ENCODE measurements at places on chromosomes 2 and 18.

DNA sequence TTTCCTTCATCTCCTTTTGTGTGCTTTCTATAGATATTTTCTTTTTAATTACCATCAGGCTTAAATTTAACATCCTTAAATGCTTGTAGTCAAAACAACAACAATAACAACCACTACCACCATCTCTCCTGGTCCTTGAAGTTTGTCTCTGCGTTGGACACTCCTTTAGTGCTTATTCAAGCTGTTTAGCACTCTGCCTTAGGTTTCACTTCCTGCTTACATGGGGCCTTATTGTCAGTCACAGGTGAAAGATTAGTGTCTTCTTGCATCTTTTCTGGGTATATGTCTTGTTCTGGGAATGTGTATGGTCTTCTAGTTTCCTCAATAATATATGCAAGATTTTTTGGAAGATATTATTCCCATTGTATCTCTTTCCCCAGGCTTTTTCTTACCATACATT lies 240.1 kb upstream of the NXPH2 start:
- no peak for DNase-seq

DNA sequence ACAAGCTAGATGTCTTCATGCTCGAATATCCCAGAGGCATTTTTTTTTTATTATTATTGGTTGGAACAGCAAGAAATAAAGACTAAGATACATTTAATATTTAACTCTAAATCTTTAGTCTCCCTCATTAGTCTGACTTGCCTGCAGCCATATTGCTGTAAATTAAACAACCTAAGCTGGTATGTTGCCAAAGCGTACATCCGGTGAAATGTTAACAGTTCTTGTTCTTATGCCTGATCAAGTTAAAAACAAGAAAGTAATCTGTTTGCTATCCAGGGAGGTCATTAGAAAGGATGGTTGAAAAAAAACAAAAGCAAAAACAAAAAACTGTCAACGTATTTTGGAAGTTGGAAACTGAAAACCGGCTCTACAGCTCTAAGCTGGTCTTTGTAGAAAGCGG lies 125.9 kb upstream of the NABP1 start:
- no peak for DNase-seq

DNA sequence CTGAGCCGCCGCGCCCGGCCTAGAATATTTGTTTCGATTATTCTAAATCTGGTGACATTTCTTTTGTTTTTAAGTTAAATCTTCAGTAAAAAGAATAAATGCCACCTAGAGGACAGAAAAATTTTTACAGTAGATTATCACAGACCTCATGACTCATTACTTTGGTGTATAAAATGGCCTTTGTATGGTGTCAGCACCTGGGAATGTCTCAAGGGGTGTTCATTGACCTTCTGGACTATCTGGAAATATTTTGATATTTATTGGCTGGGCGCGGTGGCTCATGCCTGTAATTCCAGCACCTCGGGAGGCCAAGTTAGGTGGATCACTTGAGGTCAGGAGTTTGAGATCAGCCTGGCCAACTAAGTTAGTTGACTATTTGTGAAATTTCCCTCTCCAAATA lies 30.3 kb upstream of the SLC30A6 start:
- peak; percentile 38 for DNase-seq

DNA sequence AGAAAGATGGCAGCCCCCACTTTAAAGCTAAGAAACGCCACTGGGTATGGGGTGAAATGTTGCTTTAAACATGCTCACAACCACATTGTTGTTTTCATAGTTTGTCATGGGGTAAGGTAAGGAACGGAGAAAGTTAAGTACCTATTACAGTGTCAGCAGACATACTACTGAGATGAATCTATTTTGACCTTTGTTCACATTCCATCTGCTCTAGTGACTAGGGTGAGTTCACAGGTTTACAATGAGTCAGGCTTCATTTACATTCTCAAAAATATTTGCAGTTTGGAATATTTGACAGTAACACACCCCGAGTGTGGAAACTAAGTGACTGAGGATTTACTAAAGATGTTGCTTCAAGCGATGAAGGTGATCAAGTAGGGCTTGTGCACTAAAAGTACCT lies 428.7 kb upstream of the ACVR2A start:
- peak; percentile 60 for DNase-seq

GRCh38 chr2:7377916-7378569 lies 460.8 kb downstream of the RNF144A start:
- DNase-seq: no peak

- DNase-seq: no peak
These were observed at the start of gene TGFBRAP1 for GRCh38 chr2:105329561-105330495. Gene TGFBRAP1 (minus strand): TSS chr2:105329735. CDS start chr2:105308301, 21,434 bp downstream.

- no peak for DNase-seq
These were observed 208.2 kb upstream of the ALPP start for GRCh38 chr2:232170396-232170795.

DNA sequence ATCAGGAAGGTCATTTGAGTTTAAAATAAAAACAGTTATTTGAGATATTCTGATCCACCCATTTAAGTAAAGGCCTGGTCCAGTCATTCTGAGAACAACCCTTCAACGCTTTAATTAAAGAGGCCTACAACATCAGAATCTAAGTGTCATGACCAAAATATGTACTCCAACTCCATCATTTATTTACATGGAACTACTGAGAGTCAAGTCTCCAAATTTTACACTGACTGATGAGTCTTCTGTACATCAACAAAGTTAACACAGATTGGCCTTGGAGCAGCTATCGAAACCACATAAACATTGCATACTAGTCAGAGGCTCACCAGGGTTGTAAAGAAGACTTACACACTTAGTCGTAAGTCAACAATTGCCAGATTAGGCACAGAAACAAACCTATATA lies 37.1 kb downstream of the PIEZO2 start:
- DNase-seq: no peak

DNA sequence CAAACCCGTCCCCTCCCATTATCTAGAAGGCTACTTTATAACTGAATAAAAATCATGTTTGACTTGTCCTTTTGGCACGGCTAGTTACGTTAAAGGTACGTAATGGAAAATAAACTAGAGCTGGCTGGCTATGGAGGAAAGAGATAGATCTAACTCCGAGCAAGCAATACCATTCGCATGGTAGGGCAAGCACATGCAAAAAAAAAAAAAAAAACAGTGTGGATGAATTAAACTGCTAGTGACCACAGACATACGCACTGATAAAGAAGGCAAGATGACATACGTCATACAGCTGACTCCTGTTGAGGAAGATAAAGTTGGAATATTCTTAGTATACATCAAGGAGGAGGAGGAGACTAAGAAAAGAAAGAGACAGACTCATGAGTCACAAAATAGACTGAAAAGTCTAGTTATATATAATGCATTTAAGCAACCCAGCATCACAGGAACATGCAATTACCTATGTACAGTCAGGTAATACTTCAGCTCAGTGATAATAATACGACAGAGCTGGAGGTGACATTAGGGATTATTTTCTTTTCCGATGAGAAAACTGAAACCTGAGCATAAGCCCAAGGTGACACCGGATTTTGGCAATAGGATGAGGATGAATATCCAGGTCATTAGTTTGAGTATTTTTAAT lies 37.9 kb upstream of the NARS1 start:
- DNase-seq: no peak

GRCh38 chr2:1742301-1742680 lies 2.0 kb downstream of the PXDN start:
- DNase-seq: no peak

- no peak for DNase-seq
These were observed 1.9 kb downstream of the TLX2 start for GRCh38 chr2:74515981-74516633.

DNA sequence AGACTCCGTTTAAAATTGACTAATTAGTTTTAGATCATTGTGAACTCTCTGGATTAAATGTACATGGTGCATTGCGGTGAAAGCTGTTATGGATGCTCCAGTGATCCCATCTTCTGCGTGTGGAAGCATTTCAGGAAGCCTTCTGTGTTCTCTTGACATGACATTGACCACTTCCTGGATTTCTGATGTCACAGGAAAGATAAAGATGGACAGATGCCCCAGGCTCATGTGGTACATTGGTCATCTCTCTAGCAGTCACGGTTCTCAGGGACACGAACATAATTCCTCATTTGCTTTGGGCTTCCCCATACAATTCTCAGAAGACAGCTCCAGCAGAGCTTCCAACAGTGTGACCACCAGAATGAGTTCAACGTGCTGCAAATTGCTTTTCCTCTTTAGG lies 26.9 kb downstream of the AGAP1 start:
- no peak for DNase-seq

DNA sequence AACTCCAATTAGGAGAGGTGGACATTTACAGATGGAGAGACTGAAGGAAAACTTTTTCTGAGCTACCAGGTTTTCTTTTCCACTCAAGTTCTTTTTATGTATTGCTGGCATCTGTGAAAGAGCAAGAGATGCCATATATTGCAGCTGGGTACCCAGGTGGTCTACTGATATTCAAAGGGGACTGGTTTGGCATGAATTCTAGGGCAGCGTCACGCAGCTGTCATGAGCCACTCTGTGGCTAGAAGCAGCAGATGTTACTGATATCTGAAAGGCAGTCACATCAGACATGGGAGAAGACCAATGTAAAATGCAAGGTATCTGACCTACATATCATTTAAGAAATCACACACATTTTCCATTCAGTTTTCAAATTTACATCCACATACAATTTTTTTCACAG lies 408.8 kb downstream of the GALNT13 start:
- no peak for DNase-seq

DNA sequence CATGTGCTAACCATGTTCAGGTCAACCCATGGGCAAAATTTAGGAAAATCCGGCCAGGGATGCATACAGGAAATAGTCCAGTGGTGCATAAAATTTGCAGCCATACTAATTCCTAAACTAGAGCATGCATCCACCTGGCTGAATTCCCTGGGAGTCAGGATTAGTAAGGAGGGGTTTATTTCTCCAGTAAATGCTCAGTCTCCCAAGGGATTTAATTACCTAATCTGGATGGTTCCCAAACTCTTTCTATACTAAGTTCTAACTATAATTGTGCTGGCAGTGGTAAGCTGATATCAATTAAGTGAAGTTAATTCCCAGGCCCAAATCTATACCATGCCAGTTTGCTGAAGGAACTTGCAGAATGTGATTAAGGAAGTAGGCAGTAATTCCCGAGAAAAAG lies 26.2 kb upstream of the EVA1A start:
- DNase-seq: peak; percentile 88

GRCh38 chr18:57772387-57772799 lies 30.7 kb downstream of the ATP8B1 start:
- DNase-seq: no peak

- DNase-seq: no peak
These were observed 177.4 kb upstream of the HS6ST1 start for GRCh38 chr2:128495996-128496547.

DNA sequence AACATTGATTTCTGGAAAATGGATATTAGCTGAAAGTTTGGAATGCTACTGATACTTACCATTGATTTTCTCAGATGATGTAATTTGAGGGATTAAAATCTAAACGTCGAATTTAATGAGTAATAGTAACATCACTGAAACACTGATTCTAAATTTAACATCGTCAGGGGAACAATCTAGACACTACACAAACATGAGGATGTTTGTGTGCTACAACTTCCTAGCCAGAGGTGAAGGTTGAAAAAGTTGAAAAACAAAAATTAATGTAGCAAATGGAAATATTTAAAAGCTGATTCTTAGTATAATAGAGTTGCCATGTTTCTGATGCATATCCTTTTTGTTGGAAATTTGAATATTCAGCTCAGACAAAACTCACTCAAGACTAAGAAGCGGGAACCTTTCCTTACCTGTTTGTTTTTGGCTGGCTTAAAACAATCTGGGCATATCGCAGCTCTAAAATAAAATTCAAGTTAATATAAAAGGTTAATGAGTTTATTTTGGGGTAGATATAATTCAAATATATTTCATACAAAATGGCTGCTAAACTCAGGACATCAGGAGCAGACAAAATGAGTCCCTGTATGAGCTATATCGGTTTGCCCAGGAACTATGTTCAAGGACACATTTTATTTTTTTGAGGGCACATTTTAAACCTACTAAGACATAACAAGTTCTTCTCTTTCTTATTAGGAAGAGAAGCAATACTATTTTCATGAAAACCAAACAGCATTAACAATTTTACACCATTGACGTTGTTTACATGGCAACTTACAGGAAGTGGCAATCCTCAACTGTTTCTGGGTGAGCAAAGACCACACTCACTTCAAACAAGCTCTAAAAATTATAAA lies 52.6 kb upstream of the PEX13 start:
- DNase-seq: no peak

DNA sequence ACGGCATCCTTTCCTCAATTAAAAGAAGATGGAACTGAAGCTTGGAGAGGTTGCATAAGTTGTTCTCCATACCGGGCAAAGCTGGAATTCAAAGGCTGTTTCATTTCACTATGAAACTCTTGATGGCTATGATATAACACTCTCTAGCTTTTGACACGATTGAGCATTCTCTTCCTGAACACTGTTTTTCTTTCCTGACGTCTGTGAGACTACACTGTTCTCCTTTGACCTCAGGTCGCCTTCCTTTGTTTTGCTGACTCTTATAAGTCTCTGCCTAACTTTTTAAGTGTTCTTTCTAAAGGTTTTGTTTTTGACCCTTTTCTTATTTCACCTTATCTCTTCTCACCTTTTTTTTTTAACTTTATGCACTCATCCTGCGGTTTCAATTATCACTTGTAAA lies 261.8 kb upstream of the LINC00305 start:
- no peak for DNase-seq

DNA sequence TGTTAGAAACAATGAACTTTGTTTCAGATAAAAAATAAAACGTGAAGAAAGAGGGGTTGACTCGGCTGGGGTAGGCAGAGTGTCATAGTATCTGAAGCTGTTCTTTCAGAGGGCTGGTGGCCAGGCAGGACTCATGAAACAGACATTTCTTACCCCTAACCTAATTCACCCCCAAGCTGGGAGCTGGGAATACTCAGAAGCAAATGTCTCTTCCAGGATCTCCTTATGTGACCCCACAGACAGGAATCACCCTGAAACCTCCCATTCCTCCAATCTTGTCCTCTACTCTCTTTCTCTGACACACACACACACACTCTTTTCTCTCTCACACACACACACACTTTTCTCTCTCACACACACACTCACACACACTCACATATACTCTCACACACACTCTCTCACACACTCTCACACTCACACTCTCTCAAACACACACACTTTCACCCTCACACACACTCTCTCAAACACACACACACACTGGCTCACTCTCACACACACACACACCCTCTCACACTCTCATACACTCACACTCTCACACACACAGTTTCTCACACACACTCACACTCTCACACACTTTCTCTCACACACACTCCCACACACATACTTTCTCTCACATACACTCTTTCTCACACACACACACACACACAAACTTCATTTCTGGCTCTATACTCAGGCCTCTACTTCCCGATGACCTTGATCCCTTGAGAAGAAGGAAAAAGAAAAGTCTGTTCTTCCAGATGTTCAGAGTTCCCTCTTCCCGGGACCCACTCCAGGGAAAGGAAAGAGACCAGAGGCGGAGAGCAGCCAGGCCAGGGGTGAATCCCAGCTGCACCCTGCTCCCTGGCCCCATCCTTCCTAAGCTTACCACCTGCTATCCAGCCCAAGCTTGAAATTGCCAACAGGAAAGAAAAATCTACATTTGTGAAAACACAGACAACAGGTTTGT lies 167.7 kb downstream of the TXNL1 start:
- DNase-seq: no peak

- no peak for DNase-seq
These were observed 941.3 kb upstream of the NXPH2 start for GRCh38 chr2:139721411-139721995.

Data from retinal pigment epithelial cell (primary cell).